ENCODE measurements at places on chromosomes 3 and 15.

DNA sequence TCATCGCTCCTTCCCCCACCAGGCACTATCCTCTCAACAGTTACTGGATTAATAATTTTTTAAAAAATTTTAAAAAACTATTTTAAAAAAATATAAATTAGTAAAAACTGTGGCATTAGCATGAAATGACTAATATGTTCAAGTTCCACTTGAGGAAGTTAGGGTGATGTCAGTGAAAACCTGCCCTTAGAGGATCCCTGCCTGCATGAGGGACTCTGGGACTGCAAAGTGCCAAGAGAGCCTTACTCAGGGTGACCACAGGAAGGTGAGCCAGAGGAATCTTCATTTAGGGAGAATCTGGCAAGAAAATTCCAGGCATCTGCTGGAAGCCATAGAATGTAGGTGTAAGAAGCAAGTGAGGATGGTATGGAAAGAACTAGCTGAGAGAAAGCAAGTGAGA lies 157.7 kb upstream of the BCL6 start:
- no peak for DNase-seq

GRCh38 chr15:68559345-68560310 lies 19.2 kb upstream of the CORO2B start:
- DNase-seq = peak; percentile 74

GRCh38 chr3:165521131-165521871 lies 315.9 kb downstream of the BCHE start:
- no peak for DNase-seq

GRCh38 chr3:130491431-130491830 lies 25.5 kb upstream of the COL6A6 start:
- DNase-seq = no peak

DNA sequence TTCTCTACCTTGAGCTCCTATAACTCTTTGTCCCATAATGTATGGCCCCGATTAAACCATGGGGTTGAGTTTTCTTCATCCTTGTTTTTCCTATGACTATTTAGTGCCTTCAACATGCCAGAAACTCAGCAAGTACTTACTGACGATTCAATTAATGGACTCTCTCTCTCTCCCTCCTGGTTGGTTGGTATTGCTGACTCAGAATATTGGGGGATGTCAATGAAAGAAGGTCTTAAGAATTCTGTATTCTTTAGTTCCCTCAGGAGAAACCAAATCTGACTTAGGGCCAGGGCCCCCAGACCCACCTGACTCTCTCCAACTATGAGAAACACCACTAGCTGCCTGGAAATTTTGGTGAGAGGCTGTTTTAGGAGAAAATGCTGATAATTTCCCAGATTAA lies 40.8 kb downstream of the TM4SF4 start:
- DNase-seq = no peak

DNA sequence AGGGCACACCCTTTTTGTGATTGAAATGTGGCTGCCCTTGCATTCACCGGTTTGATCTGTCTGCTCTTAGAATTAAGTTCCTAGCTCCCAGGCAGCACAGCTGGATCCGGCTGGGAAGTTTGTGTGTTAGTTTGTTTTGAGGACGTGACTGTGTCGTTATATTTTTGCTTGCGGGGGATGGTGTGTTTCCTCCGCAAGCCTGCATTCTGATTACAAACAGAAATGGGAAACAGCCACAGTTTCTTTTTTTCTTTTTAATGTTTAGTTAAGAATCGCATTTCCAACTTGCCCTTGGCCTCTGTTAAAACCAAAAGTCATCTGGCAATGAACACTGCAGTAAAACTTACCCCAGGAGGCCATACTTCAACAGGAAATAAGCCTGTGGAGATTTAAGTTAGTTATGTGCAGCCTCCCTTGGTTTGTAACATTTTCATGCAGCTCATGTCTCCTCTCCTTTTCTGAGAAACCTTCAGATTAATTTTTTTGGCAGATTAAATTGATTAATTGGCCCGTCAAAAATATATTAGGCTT lies 888 bp downstream of the TMOD3 start:
- no peak for DNase-seq

DNA sequence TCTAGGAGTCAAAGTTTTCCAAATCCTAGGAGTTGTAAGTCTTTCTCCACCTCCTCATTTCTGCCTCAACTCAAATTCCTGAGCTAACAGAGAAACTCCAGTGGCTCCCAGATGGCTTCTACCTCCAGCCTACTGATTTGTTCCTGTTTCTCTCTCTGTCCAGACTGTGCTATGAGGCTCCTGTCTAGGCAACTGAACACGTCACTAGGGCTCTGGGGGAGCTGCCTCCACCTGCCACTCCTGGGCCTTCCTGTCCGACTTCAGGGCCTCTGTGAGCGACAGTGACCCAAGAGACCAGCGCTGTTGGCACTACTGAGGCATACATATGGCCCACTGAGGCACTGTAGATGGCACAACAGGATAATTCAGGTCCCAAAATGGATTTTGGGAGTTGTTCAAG lies 71.4 kb downstream of the EXOG start:
- no peak for DNase-seq

- DNase-seq = no peak
Measured at GRCh38 chr3:117728226-117728625, 1018.6 kb downstream of the TUSC7 start.

- DNase-seq = no peak
Measured at GRCh38 chr3:13234666-13235065, 161.4 kb upstream of the IQSEC1 start.

- no peak for DNase-seq
Measured at GRCh38 chr3:102530415-102531181, 95.8 kb downstream of the ZPLD1 start.

DNA sequence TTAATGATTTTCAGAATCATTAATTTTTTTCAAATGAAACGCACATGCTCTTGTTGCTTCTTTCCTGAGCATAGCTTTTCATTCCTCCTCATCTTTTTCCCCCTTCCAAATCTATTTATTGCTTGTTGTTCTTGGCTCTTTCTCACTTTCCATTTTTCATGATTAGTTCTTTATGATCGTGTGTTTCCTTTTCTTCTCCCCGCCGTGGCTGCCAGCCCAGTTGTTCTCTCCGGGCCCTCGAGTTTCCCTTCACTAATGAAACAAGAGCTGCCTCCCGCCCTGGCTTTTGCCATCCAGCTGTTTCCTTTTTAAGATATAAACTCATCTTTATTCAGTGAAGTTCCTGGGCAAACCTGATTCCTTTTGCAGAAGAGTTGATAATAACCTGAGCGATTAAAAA lies 170.2 kb upstream of the NR2F2 start:
- DNase-seq = no peak

DNA sequence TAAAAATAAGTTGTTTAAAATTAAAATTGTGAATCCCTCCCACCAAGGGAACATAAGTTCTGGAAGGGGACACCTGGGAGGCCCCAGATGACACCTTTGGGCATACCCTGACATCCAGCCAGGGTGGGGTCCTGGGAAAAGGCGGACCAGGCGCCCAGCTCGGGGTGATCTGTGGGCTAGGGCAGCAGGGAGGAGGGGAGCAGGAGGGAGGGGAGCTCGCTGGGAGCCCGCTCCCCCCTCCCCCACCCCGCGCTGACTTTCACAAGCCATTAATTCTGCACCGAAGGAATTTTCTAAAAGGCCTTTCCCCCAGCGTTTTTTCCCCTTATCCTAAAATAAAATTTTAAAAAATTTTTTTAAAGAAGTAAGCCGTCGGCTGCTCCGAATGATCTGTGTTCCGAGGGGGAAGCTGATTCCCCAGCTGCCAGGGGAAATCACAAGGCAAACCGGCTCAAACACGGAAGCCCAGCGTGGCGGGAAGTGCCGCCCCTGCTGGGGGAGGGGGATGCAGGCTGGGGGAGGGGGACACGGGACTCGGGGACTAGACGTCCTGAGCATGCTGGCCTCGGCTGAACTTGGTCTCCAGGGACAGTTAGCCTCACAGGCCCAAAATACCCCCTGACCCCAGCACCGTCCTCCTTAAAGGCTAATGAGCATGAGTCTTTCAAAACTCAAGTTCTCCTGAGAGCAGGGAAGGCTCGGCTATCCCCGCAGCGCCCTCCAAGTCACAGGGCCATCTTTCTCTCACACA lies 13.9 kb downstream of the PLXND1 start:
- DNase-seq = no peak

- no peak for DNase-seq
Measured at GRCh38 chr3:151275091-151275490, 3.3 kb downstream of the P2RY14 start.

- DNase-seq = no peak
Measured at GRCh38 chr3:159208050-159208449, 406.2 kb downstream of the MFSD1 start.

- no peak for DNase-seq
Measured at GRCh38 chr3:148309390-148310035, 388.2 kb upstream of the AGTR1 start.

GRCh38 chr15:81886591-81886990 lies 159.2 kb downstream of the MEX3B start:
- DNase-seq = no peak

DNA sequence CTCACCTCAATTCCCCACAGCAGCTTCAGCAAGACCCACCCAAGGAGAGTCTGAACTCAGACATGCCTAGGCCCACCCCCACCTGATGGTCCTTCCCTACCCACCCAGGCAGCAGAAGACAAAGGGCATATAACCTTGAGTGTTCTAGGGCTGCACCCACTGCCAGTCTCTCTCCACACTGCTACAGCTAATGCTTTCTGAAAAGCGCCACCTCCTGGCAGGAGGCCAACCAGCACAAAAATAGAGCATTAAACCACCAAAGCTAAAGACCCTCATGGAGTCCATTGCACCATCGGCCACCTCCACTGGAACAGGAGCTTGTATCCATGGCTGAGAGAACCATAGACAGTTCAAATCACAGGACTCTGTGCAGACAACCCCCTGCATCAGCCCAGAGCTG lies 11.3 kb upstream of the RPL39L start:
- DNase-seq = no peak

GRCh38 chr15:77907824-77908751 lies 169.4 kb downstream of the TBC1D2B start:
- DNase-seq = no peak

Data from hippocampal formation (tissue), 2 donors.